CD8-positive, alpha-beta memory T cell (primary cell): ENCODE measurements at places on chromosomes 16 and 17.

GRCh38 chr16:70570967-70571570 lies 47.5 kb downstream of the SF3B3 start:
- DNase-seq: no peak

DNA sequence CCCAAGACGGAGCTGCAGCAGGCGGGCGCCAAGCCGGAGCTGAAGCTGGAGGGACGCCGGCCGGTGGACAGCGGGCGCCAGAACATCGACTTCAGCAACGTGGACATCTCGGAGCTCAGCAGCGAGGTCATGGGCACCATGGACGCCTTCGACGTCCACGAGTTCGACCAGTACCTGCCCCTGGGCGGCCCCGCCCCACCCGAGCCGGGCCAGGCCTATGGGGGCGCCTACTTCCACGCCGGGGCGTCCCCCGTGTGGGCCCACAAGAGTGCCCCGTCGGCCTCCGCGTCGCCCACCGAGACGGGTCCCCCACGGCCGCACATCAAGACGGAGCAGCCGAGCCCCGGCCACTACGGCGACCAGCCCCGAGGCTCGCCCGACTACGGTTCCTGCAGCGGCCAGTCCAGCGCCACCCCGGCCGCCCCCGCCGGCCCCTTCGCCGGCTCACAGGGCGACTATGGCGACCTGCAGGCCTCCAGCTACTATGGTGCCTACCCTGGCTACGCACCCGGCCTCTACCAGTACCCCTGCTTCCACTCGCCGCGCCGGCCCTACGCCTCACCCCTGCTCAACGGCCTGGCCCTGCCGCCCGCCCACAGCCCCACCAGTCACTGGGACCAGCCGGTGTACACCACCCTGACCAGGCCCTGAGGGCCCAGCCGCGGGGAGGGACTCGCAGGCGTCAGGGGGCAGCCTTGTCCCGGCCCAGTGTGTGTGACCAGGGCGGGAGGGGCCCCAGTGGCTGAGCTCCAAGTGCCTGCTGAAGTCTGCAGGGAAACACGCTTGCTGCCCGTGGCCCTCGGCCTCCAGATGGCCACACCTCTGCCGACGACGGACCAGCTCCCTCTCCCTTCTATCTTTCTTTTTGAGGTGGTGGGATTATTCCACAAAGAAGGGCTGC lies 3.4 kb downstream of the SOX8 start:
- DNase-seq: no peak

GRCh38 chr17:56449176-56449575 lies 144.3 kb upstream of the NOG start:
- no peak for DNase-seq

DNA sequence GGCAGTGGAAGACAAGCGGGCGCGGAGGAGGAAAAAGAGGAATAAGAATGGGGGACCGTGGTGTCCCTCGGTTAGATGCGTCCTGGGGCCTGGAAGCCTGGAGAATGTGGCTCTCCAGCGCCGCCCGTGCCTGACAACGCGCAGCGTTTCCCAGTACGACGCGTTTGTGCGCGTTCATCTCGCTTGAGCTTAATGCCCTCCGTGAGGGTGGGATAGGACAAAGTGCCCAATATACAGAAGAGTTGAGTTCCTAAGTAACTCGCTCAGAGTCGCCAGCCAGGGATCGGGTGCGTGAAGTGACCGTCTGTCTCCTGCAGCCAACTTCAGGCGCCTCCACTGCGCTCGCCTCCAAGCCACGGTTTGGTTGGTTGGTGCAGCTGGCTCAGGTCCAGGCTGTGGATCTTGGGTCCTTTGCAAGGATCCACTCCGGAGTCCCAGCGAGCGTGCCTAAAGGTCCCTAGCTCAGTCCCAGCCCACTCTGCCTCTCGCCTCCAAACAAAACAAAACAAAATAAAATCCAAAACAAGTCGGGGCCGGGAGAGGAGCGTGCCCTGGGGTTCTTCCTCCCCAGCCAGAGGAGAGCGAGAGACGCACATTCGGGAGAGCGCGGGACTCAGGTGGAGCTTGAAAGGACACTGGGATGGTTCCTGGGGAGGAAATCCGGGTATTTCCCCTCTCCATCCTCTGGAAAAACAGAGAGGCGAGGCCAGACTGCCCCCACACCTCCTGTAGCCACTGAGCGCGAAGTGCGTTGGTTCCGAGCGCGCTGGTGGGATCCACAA lies 974 bp downstream of the GALR2 start:
- DNase-seq: no peak

- DNase-seq: no peak
Observed at GRCh38 chr16:4460936-4461249, 13.5 kb downstream of the NMRAL1 start.

DNA sequence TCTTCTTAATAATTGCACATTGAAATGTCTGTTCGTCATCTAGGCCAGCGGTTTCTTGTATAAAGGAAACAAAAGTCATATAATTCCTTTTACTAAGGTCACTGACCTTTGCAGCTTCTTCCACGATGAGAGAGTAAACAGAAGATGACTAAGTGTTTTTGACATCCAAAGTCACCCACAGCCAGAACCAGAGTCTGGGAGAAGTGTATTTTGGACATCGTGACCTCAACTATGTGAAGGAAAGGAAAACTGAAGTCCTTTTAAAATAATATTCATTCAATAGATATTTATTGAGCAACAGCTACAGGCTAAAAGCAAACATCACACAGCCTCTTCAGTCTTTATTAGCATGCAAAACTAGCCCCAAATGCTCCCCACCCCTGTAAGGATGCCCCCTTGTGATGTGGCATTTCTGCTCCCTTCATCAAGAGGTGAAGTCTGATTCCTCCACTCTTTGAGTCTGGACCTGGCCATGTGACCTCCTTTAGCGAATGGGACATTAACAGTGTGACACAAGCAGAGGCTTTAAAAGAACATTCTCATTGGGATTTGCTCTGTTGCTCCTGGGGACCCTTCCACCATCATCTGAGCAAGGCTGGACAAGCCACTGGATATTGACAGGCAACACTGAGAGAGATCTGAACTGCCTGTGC lies 8.1 kb upstream of the PMP22 start:
- no peak for DNase-seq

DNA sequence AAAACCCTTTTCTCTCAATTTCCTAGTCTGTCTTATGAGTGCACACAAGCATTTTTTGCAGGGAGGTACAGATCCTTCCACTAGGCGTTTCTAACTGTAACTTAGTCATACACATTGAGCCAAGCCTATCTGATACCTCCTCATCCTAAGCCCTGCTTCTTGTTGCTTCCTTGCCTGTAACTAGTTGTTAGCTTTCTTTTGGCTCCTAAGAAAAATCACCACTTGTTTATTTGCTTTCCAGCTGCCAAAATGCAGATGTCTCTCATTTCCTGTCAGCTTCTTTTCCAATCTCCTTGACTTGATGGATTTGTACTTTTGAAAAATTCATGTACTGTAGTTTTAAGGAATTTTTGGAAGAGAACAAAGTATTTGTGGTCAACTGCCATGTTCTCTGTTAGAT lies 73.7 kb downstream of the TNRC6C start:
- DNase-seq: no peak

GRCh38 chr17:4214157-4214556 lies 49.6 kb downstream of the ANKFY1 start:
- no peak for DNase-seq

GRCh38 chr16:72809446-72809845 lies 238.5 kb downstream of the ZFHX3 start:
- no peak for DNase-seq

DNA sequence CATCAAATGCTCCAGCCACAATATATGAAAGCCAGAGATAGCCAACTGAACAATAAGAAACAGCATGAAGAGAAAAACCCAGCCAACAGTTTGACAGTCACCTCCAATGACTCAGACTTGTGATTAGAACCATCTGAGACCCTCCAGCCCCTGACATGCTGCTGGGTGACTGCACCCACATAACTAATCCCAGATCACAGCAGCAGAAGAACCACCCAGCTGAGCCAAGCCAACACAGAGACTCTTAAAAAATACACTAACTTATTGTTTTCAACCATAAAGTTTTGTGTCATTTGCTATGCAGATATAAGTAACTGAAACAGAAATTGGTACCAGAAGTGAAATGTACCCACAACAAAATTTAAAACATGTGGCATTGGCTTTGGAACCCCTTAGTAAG lies 314.3 kb upstream of the DYNLRB2 start:
- no peak for DNase-seq

DNA sequence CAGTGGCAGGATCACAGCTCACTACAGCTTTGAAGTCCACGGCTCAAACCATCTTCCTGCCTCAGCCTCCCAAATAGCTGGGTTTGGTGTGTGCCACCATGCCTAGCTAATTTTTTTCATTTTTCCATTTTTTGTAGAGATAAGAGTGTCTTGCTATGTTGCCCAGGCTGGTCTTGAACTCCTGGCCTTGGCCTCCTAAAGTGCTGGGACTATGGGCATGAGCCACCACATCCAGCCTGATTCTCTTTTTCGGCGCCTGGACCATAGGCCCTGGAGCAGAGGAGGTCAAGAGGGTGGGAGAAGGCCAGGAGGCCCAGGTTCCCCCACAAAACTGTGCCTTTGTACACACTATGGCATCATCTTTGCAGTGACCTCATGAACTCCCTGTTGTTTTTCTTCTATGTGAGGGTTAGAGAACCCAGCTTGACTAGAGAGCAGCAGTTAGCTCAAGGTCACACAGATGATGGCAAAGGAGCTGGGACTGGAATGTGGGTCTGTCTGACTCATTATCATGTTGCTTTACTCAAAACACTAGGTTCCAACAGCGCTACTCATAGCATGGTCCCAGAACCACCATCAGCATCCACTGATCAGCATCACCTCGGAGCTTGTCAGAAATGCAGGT lies 16.3 kb downstream of the SCN4A start:
- DNase-seq: no peak

DNA sequence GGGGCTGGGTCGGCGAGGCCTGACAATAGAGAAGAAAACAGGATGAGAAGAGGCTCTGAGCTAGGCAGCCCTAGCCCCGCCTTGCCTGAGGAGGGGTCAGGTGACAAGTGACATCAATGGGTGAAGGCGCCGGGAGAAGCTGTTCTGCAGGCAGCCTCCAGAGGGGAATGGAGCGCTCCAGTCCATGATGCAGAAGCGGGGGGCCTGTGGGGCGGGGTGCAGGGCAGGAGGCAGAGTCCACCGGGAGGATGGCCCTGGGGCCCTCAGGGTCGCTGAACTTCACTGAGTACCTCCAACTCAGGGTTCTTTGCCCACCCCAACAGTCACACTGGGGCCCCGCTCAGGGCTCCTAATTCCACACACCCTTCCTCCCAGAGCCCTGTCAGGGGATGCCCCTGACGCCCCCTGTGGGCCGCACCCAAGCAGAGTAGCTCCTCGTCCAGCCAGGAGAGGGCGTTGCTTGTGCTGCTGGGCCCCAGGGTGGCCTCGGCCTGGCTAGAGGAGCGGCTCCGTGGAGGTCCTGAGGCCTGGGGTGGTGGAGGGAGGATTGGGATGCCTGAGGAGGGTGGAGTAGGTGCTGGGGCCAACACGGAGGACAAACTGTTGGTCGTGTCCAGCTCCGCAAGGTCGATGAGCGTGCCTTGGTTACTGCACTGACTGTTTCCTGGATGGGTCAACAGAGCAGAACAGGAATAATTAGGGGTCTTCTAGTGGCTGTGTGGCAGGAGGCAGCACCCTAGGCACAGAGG lies 20.8 kb downstream of the GGA3 start:
- no peak for DNase-seq

DNA sequence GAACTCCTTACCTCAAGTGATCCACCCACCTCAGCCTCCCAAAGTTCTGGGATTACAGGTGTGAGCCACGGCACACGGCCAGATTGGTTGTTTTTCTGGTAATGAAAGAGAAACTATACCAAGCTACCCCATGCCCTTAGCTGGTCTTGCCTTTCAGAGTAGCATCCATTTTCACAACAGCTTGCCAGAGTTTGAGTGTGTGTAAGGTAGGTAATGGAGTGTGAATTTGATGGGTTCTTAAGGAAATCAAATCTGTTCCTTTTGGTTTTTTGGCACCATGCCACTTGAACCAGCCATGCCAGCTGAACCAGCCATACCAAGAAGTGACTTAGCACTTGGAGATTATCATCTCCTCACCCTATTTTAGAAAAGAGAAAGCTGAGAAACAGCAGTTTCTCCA lies 5.1 kb downstream of the CALCOCO2 start:
- DNase-seq: peak; percentile 21

DNA sequence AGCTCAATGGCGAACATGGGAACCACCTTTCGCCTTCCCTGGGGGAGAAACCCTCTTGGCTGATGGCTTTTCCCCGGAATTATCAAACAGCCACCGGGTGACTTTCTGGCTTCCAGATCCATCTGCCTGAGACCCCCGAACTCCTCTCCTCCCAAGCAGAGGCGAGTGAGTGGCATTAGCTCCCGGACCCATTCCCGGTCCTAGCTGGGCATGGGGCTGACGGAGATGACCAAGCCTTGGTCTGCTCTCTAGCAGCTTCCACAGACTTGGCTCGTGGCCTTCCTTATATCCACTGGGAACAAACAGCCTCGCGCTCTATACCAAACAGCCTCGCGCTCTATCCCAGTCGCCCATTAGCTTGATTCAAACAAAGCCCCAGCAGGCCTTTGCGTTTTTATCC lies 62.4 kb downstream of the CCDC182 start:
- DNase-seq: no peak

GRCh38 chr17:5396612-5397011 lies 22.9 kb downstream of the NUP88 start:
- no peak for DNase-seq

DNA sequence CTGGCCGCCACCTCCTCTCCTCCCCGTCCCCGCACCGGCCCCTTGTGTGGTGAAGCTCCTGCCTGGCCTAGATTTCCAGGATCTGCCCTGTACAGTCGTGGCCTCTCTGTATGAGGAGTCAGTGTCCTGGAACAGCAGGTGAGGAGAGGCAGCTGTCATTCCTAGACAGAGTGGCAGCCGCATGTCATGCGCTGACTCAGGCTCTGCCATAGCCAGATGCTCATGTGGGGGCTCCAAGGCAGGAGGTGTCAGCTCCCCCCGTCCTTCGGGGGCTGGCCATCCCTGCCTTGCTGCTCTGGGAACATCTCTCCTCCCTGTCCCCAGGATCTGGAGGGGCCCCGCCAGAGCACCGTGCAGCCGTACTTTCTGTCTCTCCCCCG lies 60.4 kb downstream of the BAIAP2 start:
- peak; percentile 39 for DNase-seq

DNA sequence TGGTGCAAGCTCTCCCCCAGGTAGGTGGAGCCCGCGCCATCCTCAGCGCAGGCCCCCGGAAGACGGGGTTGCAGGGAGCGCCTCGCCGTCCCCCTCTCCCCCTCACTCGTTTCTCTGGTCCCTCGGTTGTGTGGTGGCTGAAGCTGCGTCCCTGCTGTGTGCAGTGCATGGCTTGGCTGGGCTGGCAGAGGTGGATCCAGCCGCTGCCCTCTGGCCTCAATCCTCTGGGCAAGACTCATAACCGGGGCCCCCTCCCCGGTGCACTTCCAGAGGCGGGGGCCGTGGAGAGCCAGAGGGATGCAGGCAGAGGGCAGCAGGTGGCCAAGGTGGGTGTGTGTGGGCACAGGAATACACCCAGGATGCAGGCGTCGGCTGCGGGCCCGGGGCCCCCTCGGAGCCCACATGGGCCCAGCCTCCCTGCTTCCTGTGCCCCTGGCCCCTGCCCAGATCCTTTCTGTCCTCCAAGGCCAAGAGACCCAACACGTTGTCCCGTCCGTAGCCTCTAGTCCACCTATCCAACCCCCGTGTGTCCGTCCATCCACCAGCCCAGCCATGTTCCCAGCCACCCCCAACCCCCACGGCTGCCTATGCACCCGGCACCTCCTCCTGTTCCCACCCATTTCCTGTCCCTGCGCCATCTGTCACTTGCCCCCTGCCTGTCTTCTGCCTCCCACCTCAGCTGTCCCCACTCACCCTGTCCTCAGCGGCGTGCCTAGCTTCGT lies 9.3 kb downstream of the TPSG1 start:
- no peak for DNase-seq

- no peak for DNase-seq
Observed at GRCh38 chr17:65595071-65595656, 33.7 kb upstream of the AXIN2 start.
